Pericardium fibroblast (primary cell): ENCODE measurements at places on chromosomes 1 and 21. TPM values are rescaled to one million over a fixed set of nuclear protein-coding genes. Genes with fewer than 3 reads are reported as not detected.

The COL16A1 gene
- 110 and 170 TPM in 2 replicates for total RNA-seq

The STIL gene
- total RNA-seq: 1.6 TPM in 2 replicates

The GBP2 gene
- 2.1 and 9.4 TPM in 2 replicates for total RNA-seq

The EMC1 gene
- total RNA-seq: 31.4 and 52.9 TPM in 2 replicates

The SRSF11 gene
- total RNA-seq: 51.9 and 68.4 TPM in 2 replicates

The THRAP3 gene
- total RNA-seq: 58.5 and 62.3 TPM in 2 replicates

The SLC37A1 gene
- 1.1 and 1.4 TPM in 2 replicates for total RNA-seq

The FGR gene
- total RNA-seq: not detected in 2 replicates

The IGFN1 gene
- not detected in 2 replicates for total RNA-seq

The STUM gene
- total RNA-seq: 0.35 and 0.60 TPM in 2 replicates

The TBX19 gene
- total RNA-seq: 0.12 and 0.34 TPM in 2 replicates

The CSF3R gene
- not detected in 2 replicates for total RNA-seq

The AIRE gene
- total RNA-seq: not detected in 2 replicates

The SELL gene
- 0.26 TPM in 1 of 2 replicates, not detected in the other for total RNA-seq

The ELAPOR1 gene
- total RNA-seq: not detected in 2 replicates

The STX12 gene
- total RNA-seq: 37.0 and 58.7 TPM in 2 replicates

The THEM5 gene
- not detected in 2 replicates for total RNA-seq

The HSPA13 gene
- 25.4 and 32.6 TPM in 2 replicates for total RNA-seq

The SLC30A2 gene
- not detected in 2 replicates for total RNA-seq

The SPRR5 gene
- not detected in 2 replicates for total RNA-seq

The MIXL1 gene
- not detected in 2 replicates for total RNA-seq

The ACKR1 gene
- total RNA-seq: 2.9 and 10.7 TPM in 2 replicates

The MOB3C gene
- 4.8 and 7.4 TPM in 2 replicates for total RNA-seq

The CELA3A gene
- not detected in 2 replicates for total RNA-seq

The SAMD13 gene
- 1.2 and 1.8 TPM in 2 replicates for total RNA-seq

The FAM110D gene
- total RNA-seq: 0.43 TPM in 1 of 2 replicates, not detected in the other

The GALE gene
- total RNA-seq: 12.0 and 34.3 TPM in 2 replicates

The C8A gene
- not detected in 2 replicates for total RNA-seq

The NKAIN1 gene
- total RNA-seq: 0.35 and 0.43 TPM in 2 replicates

The LIN28A gene
- total RNA-seq: not detected in 2 replicates

The UMODL1 gene
- total RNA-seq: not detected in 2 replicates
